ENCODE measurements at places on chromosomes 2 and 18.

DNA sequence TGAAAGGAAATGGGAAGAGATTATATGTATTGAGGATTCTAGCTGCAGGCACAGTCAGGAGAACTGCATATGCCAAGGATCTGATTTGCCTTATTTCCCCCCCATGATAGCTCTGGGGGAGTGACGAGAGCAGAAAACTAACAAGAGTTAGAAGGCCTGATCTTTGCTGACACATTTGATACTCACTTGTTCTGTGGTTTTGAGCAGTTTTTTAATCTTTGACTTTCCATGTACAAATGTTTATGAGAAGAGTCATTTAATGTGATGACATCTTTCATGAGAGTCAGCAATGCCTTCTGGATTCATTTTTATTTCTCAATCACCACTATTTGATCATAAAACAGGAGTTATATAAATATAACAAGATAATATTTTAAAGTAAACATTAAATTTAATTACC is 12.7 kb upstream of the SERPINB7 start:
- DNase-seq = no peak

DNA sequence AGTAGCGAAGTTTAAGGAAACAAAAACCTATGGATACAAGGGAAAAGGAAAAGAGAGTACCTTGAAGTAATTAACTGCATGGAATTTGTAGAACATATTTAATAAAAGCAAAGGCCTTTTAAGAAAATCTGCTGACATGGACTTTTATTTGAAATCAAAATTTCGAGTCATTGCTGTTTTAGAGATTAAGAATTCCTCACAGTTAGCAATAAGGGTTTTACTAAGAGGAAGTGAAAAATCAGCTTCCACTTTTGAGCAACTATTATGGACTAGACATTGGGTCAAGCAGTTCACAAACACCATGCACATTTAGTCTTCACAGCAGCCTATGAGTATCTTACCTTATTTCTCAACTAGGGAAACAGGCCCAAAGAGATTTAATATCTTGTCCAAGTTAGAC is 876.3 kb downstream of the BCL11A start:
- DNase-seq = no peak

GRCh38 chr2:143808166-143808565 is 678.9 kb downstream of the ARHGAP15 start:
- DNase-seq = no peak

- peak; percentile 15 for DNase-seq
These were observed 1.4 kb downstream of the RAB11FIP5 start for GRCh38 chr2:73111073-73112025.
